H4 (cell line): ENCODE measurements at places on chromosomes 2 and 18. TPM values are rescaled to one million over a fixed set of nuclear protein-coding genes. Genes with fewer than 3 reads are reported as not detected.

- peak; percentile 72 for DNase-seq
Measured at GRCh38 chr2:233707940-233708644, 4.6 kb upstream of the UGT1A5 start.

DNA sequence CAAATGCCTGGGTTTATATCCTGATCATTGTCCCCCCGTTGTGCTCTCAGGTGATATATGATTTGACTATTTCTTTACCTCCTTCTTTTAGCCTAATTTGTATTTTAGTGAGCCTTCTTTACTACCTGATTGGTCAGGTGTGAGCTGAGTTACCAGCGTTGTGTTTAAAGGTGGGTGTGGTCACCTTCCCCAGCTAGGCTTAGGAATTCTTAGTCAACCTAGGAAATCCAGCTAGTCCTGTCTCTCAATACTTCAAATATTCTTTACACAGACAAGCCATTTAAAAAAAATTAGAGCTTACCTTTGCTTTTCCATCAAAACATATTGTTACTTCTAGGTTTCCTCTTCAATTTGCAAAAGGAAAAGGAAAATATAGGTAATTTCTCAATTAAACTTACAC is 30.2 kb downstream of the KYNU start:
- no peak for DNase-seq

Gene MBP
- total RNA-seq = 0.35 TPM in 1 of 2 replicates, not detected in the other

Gene CRYGC
- total RNA-seq = not detected in 2 replicates

Gene OBSL1
- total RNA-seq = 51.9 and 67.4 TPM in 2 replicates

Gene POTEI
- 0.10 and 0.31 TPM in 2 replicates for total RNA-seq

Gene NHEJ1
- total RNA-seq = 20.9 and 27.4 TPM in 2 replicates

GRCh38 chr2:168116448-168116847 is 130.9 kb downstream of the STK39 start:
- no peak for DNase-seq

DNA sequence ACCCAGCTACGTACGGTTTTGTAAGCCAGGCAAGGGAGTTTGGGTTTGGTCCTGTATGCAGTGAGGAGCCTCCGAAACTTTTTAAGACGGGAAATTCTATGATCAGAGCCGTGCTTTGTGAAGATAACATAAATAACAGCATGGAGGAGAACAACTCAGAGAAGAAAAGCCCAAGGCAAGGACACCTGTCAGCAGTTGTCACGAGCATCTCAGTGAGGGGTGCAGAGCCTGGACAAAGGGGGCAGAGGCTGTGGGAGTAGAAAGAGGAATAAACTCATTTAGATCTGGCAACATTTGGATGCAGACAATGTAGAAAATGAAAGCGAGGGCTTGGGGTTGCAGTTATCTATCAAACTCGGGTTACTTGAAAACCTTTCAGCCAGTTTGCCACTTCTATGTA is 64.5 kb downstream of the CAVIN2 start:
- no peak for DNase-seq
